ENCODE measurements at places on chromosomes 7 and 10.

DNA sequence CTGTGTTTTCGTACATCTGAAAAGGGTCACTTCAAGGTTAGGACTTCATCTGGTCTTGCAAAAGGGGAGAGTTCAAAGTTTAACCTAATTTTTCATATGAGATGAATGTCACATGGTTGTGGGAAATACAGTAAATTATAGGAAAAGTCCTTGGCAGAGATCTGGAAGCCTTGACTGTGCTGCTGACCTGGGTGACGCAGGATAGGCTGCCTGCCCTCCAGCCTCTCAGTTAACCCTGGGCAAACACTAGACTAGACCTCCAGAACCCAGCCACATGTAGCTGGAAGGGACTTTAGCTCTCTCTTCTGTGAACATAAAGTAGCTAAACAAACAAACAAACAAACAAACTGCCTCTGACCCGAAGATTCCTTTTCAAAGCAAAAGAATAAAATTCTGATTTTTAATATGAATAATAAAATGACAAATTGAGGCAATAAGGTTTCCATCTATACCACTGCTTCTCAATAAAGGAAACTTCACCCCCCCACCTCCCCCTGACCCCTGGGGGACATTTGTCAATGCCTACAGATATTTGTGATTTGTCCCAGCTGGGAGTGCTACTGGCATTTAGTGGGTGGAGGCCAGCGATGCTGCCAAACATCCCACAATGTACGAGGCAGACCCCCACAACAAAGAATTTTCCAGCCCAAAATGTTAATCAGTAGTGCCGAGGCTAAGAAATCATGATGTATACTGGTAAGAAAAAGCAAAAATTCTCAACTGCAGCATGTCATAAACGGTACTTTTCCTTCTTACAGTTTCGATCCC lies 75.2 kb upstream of the PRR15 start:
- no peak for DNase-seq

- DNase-seq, result no peak
Measured at GRCh38 chr7:72025381-72025960, 386.7 kb downstream of the CALN1 start.

DNA sequence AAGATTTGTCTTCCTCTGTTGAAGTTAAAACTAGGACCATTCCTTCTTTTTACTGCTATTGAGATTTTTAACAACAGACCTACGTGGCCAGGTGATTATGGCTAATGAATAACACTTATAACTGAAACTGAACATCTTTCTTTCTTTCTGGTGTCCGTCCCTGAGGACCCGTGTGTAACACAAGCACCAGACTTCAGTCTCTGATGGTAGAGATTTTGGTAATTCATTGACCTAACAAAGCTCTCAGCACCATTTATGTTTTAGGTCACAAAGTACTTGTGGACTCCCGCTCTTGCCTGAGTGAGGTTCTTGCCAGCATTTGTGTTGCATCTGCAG lies 40.4 kb upstream of the TMEM229A start:
- no peak for DNase-seq

DNA sequence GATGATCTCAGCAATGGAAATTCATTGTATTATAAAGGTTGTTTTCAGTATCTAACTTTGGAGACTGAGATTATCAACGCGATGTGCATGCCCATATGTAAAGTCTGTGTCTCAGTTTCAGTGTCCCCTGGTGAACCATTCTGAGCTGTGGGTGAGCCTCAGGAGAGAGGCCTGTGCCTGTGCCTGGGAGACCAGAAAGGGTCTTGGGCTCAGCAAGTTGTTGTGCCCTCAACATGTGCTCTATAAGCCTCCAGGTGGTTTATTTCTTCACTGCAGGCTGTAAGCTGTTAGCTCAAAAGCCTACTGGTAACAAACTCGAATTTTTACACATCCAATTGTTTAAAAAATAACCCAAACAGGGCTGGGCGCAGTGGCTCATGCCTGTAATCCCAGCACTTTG lies 151.9 kb downstream of the PKD1L1 start:
- no peak for DNase-seq

DNA sequence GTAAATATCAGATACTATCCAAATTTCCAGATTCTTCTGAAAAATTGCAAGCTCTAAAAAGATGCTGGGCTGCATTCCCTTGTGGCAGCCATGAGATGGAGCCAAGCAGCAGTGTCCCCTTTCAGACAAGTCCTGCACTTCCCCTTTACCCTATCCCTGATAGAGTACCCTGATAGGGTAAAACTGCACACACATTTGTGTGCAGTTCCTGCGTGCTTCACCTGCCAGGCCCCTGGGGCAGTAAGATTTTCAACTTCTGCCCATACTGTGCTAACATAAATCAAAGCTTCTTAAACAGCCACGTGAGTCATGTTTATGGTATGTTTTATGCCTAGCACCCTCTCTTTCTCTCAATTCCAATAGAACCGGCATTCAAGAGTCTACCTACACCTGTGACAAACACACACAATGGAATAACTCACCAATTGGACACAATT lies 52.2 kb downstream of the IFIT5 start:
- no peak for DNase-seq

DNA sequence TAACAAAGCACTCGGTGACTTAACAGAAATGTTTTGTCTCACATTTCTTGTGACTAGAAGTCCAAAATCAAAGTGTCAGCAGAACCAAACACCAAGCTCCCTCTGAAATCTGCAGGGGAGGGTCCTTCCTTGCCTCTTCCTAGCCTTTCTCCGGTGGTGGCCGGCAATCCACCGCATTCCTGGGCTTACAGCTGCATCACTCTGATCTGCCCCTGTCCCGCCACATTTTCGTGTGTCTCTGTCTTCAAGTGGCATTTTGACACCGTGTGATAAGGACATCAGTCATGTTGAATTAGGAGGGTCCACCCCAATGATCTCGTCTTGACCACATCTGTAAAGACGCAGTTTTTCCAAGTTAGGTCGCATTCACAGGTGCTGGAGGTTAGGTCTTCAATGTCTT lies 30.5 kb upstream of the TOMM7 start:
- DNase-seq, result no peak

GRCh38 chr10:43922335-43923280 lies 273.9 kb upstream of the ZNF32 start:
- DNase-seq, result no peak

DNA sequence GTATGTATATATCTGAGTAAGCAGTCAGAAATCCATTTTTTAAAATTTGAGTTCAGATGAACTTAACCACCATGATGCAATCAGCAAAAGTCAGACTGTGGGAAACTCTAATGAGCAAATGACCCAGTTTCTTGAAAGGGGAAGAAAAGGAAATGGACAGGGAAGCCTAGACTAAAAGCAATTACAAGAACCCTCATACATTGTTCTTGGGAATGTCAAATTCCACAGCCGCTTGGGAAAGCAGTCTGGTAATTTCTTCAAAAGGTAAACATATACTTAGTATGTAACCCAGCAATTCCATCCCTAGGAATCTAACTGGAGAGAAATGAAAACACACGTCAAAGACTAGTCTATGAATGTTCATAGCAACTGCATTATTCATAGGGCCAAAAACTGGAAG lies 16.4 kb upstream of the FOXK1 start:
- DNase-seq, result no peak

GRCh38 chr10:84846658-84847316 lies 518.4 kb downstream of the CCSER2 start:
- DNase-seq, result no peak

DNA sequence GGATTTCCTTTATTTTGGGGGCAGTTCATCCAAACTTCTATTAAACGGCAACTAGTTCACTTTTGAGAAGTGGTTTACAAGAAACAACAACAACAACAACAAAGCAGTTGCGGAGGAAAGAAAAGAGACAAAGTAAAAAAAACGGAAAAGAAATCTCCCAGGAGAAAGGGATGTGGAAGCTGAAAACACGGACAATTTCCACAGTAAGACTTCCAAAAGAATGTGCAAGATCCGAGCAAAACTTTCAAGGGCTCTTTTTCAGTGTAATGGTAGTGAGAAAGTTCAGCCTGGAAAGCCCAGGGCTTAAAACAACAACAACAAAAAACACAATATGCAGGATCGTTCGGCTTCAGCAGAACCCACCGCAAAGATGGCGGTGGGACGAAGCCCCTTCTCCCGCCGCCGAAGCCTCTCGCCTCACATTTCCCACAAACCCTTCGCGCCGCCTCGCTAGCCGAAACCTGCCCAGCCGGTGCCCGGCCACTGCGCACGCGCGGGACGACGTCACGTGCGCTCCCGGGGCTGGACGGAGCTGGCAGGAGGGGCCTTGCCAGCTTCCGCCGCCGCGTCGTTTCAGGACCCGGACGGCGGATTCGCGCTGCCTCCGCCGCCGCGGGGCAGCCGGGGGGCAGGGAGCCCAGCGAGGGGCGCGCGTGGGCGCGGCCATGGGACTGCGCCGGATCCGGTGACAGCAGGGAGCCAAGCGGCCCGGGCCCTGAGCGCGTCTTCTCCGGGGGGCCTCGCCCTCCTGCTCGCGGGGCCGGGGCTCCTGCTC lies at the start of gene TNKS2:
TNKS2 (plus strand) TSS at position 553 of the 775 bp plus-strand sequence. CDS start 265 bp downstream, outside the sequence.
- DNase-seq, result peak; percentile 93

DNA sequence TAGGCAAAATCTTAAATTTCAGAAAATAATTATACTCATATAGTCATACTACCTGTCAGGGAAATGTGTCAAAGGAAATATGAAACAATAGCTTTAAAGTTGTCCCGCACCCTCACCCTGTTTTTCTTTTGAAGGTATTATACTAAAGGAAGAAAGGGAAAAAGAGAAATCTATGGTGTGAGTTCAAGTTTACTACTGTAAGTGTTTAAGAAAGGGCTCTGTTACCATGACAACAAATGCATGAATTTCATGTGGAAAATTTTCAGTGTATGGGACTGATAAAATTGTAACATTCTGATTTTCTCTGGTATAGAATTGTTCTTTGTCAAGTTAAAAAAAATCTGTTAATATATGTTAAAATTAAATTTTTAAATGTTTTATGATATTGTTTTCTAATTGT lies 229.8 kb downstream of the ADK start:
- no peak for DNase-seq

DNA sequence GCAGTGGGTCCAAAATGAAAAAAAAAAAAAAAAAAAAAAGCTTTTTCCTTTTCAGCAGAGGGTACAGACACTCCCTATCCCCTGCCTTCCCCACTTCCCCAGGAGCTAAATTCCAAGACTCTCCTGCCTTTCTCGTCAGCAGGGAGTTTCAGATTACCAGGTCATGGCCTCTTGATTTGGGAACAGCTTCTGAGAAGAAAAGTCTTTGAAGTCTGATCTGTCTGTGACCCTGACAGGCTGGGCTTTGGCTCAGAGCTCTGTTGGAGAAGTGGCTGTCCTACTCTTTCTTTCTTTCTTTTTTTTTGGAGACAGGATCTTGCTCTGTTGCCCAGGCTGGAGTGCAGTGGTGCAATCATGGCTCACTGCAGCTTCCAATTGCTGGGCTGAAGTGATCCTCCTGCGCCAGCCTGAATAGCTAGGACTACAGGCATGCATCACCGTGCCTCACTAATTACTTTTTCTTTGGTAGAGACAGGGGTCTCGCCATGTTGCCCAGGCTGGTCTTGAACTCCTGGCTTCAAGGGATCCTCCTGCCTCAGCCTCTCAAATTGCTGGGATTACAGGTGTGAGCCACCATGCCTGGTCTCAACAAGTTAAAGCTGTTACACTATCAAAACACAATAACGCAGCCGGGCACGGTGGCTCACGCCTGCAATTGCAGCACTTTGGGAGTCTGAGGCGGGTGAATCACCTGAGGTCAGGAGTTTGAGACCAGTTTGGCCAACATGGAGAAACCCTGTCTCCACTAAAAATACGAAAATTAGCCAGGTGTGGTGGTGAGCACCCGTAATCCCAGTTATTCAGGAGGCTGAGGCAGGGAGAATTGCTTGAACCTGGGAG lies 59.9 kb downstream of the COL26A1 start:
- DNase-seq, result no peak

GRCh38 chr7:98387131-98387530 lies 13.8 kb downstream of the BAIAP2L1 start:
- DNase-seq, result no peak

GRCh38 chr10:23467548-23467947 lies 28.7 kb downstream of the OTUD1 start:
- DNase-seq, result no peak

DNA sequence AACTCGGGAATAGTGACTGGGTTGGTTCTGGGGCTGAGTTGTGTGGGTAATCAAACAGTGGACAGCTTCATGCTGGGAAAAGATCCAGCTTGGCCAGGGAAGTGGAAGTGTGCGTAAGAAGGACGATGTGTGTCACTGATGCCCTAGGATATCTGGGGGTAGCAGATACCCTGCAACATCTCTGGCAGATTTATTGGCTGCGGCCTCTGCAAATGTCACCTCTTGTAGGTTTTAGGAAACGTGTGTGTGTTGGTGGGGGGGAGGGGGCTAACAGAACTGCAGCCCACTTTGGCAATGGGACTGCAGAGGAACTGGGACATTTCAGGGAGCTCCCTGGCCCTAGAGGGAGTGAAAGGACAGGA lies 965 bp upstream of the AGAP3 start:
- no peak for DNase-seq

DNA sequence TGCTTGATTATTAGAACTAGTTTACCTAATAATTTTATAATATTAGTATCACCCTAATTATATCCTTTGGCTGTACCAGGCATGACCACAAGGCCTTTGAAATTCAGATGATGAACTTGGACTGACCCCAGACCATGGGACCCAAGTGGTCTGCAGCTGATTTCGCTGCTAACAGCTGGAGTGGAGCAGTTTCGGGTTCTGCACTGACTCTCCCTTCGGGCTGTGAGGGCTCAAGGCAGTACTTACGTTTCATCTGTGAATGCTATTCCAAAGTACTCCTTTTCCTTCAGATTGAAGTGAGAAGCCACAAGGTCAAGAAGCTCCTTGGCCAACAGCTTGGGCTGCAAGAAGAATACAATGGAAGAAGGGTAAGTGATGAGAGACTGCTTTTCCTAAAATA lies 223.8 kb downstream of the PRPF18 start:
- DNase-seq, result no peak

DNA sequence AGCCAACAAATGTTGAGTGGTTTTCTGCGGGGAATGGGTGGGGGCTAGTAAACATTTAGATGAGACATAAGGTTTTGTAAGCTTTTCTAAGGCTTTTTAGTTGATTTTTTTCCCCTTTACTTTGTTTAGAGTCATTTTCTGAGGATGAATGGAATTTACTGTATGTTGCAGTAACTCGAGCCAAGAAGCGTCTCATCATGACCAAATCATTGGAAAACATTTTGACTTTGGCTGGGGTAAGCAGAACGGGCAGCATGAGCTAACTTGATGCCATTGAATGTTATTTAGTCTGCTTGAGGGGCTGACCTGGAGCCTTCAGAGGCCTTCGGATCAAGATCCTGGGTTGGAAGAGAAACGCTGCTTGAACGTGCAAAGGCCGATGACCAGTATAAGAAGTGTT lies 37.3 kb downstream of the FBH1 start:
- no peak for DNase-seq

GRCh38 chr7:91929463-91929862 lies 11.2 kb upstream of the AKAP9 start:
- no peak for DNase-seq

DNA sequence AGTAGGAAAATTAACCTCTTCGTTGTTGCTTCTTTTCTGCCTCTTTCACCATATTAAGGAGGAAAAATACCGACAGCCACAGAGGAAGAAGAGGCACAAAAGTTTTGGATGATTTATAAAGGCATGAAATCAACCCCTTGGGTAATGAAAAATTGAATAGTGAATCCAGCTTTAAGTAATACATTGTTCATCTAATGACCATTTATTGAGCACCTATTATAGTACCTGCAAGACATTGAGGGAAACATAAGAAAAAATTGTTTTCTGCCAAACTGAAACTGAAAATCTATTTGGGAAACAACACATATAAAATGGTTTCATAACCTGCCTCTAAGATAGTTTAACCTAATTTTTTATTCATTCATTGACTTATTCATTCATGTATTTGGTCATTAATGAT lies 8.2 kb downstream of the ECHDC3 start:
- DNase-seq, result no peak

GRCh38 chr10:36023939-36024338 lies 381.8 kb upstream of the FZD8 start:
- no peak for DNase-seq

Measured in CD4-positive, alpha-beta T cell treated with Interleukin-10 for 1 hour (primary cell).